ENCODE measurements at places on chromosomes 6 and 20.

DNA sequence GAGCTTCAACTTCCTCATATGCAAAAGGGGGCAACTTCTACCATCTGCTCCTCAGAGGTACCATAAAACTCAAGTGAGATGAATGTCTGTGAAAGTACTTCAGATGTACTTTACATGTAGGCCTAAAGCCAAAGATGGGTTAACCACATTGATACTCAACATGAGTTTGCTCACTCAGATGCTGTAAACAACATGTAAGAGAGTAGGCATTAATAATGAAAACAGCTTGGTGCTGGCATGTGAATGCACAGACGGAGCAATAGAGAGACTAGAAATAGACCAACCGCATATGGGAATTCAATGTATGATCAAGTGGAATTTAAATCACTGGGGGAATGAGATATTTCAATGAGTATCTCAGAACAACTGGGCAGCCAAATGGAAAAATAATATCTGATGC lies 143.8 kb upstream of the CDYL start:
- DNase-seq = no peak

DNA sequence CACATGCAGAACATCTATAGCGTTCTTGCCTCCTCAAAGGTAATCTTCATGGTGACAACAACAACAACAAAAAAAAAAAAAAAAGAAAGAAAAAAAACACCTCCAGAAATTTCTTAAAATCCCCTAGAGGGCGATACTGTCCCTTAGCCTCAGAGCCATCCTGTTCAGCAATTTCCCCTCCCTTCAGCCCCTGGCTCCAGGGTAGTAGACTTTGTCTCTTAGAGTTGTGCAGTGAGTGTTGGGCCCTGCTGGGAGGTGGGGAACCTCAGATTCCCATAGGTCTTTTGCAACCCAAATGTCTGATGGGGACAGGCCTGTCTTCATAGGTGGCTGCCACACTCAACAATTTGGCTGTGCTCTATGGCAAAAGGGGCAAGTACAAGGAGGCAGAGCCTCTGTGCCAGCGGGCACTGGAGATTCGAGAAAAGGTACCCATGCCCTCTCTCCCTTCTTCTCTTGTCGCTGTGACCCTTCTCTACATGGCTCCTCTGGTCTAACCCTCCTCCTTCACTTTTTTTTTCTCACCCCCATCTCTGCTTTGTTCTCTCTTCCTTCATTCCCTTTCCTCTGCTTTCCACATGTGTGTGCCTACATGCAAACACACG lies 6.0 kb upstream of the PTK7 start:
- peak; percentile 88 for DNase-seq

DNA sequence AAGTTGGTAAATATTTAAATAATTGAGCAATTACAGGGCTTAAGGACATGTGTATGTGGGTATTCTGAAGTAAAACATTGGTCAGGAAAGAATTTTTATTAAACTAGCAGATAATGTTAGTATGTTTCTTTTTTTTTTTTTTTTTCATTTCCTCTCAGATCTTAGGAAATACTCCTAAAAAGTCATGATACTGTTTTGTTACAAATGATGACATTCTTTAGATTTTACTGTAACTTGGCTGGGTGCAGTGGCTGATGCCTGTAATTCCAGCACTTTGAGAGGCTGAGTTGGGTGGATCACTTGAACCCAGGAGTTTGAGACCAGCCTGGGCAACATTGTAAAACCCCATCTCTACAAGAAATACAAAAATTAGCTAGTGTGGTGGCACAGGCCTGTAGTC lies 41.5 kb downstream of the CDC40 start:
- DNase-seq = no peak

DNA sequence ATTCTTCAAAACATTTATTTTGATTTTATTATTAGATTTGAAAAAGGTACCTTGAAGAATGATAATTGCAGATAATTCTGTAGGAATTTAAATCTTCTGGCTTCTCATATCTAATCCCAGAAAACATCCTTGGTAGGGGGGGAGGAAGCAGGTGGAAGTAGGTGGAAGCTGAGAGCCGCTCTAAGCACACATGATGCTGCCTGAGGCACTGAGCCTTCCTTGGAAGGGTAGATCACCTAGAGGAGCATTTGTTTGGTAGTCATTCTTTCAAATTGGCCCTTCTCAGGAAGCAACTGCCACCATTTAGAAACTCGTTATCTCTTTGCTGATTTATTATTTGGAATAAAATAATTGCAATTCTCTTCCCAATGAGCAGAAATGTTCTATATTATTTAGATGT lies 623.3 kb downstream of the CD109 start:
- no peak for DNase-seq

GRCh38 chr6:53424300-53424699 lies 75.5 kb upstream of the ELOVL5 start:
- peak; percentile 44 for DNase-seq

GRCh38 chr6:87710090-87710489 lies 8.1 kb upstream of the AKIRIN2 start:
- DNase-seq = peak; percentile 33

DNA sequence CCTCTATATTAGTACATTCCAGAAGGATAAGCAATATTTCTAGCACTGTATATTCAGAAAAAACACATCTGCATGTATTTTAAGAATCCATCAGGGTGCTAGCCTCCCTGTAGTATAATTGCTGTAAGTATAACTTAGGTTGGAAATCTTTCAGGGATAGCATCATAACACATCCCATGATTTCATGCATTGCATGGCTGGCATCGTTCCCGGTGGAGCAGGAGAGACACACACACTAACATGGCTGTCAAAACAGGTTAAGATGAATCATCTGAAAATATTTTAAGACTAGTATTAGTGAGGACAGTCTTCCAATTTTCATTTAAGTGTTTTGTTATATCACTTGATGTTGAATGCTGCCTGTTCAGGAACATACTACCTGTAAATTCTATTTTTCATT lies 32.1 kb upstream of the CENPW start:
- no peak for DNase-seq

Data from Karpas-422 (cell line).